ENCODE measurements at places on chromosomes 2 and 18. TPM values are rescaled to one million over a fixed set of nuclear protein-coding genes. Genes with fewer than 3 reads are reported as not detected.

LYPD6 gene
- not detected for total RNA-seq

DNA sequence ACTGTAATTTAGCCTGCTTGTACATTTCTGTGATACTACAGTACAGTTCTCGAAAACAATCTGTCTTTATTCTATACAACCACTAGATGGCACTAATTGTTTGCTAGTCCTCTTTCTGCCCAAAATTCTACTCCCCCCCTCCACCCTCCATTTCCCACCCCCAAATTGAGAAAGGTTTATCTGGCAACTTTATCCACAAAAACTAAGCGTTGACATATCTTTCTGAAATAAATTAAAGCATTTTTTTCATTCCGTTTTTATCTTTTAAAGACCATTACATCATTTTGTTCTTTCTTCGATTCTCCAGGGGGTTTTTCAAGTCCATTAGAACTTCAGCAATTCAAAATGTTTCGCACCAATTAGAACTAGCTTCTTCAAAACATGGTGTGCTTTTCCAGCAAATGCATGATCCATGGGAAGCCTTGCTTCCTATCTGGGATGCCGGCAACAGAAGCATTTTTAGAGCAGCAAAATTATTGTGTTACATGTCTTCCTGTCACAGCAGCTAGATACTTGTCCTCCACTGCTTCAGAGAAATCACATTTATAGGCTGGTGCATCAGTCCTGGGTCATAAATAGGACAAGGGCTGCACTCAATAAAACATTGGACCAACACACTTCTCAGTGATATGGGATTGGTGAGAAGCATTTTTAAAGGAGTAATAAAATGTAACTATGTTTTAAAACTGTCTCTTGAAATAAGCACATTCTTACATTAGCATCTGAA, 241.3 kb downstream of the PAX3 start:
- DNase-seq, result no peak

TMEM178A gene
- total RNA-seq, result not detected

OSR1 gene
- not detected for total RNA-seq
